ENCODE measurements at places on chromosomes 7 and 10.

- DNase-seq = no peak
Observed at GRCh38 chr7:110852156-110852940, 238.6 kb upstream of the LRRN3 start.

DNA sequence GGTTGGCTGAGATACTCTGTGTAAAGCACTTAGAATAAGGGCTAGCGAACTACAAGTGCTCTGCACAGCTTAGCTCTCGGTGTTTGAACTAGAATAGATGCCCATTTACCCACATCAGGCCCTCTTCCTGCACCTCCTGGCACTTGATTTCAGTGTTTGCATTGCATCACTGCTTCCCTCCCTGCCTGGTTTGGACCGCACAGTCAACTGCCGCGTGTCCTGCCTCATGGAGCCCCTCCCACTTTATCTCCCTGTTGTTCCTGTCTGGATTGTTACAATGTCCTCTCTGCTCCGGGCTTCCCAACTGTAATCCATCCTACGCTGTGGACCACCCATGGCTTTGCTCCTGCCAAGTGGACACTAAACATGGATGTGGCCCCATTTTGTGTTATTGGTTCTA, 2.3 kb downstream of the FAM107B start:
- peak; percentile 7 for DNase-seq

DNA sequence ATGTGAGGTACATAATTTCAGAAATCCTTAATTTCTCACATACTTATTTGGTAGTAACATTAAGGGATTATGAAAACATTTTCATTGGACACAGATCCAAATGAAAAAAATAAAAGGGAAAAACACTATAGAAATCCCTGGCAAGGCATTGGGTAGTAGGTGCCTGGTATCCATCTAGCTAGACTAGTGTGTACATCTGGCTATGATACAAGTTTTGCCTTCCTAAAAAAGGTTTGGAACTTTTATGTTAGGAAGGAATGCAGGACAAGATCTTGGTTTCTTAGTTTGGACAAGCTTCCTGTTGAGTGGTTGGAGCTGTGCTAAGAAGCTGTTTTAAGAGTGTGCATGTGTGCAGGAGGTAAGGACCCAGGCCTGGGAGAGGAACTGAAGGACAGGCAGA, 252.3 kb upstream of the GLI3 start:
- no peak for DNase-seq

DNA sequence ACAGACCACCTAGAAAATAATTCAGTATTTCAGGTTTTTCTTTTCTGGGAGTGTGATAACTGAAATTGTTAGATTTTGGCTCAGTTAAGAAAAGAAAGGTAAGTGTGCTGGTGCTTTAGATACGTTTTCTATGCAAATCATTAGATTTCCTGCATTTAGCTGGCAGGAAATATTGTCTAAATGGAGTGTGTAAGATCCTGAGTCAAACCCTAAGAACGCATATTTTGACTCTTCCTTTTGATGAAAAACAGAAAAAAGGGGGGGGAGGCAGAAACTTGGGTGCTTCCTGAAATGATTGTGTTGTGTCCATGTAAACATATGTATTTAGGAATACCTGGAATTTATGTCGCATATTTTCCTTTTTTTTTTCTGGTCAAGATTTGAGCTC, 1.2 kb downstream of the GRK5 start:
- no peak for DNase-seq

DNA sequence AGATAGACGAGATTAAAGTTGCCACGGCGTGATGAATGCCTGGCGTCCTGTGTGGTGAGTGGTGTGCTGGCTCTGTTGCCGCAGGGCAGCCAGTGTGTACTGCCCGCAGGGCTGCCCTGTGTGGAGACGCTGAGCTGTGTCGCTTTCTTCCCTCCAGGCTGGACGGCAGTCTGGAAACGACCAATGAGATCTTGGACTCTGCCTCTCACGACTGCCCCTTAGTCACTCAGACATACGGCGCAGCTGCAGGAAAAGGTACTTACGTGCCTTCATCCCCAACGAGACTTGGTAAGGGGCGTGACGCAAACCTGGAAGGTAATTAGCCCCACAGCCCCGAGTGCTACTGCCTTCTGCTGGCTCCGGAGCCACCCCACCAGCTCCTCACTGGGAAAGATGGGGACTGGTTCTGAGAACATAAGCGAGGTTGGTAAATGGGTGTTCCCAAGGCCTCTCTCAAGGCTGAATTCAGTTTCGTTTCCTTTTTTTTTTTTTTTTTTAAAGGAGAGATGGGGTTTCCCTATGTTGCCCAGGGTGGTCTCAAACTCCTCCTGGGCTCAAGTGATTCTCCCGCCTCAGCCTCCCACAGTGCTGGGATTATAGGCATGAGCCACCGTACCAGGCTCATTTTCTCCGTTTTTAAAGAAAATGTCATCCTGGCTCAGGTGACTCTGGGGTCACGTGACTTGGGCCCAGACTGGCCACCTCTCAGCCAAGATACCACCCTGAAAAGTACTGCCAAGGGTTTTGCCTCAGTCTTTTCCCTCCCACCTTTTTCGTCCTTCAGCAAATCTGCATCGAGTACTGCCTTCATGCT, 39.6 kb downstream of the WIPI2 start:
- DNase-seq = no peak

DNA sequence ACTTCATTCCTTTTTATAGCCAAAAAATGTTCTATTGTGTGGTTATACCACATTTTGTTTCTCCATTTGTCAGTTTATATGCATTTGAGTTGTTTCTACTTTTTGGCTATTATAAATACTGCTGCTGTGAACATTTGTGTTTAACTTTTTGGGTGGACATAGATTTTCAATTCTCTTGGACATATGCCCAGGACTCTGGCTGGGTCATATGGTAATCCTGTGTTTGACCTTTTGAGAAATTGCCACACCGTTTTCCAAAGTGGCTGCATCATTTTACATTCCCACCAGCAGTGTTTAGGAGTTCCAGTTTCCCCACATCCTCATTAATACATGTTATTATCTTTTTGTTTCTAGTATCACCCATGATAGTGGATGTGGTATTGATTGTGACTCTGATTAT, 39.4 kb downstream of the CSGALNACT2 start:
- DNase-seq = no peak

- DNase-seq = no peak
Observed at GRCh38 chr10:97059006-97059871, 126.5 kb downstream of the SLIT1 start.

- DNase-seq = no peak
Observed at GRCh38 chr7:2616387-2617324, 15.1 kb upstream of the TTYH3 start.

DNA sequence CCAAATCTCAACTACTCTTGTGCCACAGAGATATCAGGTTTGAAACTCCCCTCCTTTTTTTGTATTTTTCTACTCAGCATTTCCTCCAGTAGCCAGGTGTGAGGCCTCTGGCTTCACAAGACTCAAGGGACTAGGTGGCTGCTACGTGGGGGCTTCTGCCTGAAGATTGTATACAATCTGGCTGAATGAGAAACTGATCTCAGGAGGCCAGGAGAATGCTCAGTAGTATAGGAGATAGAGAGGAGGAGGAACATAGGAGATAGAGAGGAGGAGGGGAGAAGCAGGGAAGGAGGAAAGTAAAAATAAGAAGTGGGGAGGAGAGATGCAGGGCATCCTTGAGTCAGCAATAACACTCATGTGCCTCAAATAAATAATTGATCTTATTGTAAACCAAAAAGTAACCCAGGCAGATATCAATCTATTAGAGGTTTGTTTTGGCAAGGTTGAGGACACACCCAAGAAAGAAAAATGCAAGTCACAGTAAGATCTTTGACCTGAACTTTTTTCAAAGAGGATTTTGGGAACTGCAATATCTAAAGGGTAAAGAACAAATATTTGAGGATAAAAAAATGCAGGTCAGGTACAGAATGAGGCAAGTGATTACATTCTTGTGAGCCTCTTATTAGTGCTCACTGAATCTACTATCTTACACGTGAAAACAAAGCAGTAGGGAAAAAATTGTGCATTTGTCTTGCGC, 36.8 kb downstream of the AKR1C8 start:
- no peak for DNase-seq

GRCh38 chr7:157668884-157669767, 332.3 kb downstream of the DNAJB6 start:
- DNase-seq = no peak

GRCh38 chr10:10817609-10818008, 200.1 kb upstream of the CELF2 start:
- DNase-seq = no peak

DNA sequence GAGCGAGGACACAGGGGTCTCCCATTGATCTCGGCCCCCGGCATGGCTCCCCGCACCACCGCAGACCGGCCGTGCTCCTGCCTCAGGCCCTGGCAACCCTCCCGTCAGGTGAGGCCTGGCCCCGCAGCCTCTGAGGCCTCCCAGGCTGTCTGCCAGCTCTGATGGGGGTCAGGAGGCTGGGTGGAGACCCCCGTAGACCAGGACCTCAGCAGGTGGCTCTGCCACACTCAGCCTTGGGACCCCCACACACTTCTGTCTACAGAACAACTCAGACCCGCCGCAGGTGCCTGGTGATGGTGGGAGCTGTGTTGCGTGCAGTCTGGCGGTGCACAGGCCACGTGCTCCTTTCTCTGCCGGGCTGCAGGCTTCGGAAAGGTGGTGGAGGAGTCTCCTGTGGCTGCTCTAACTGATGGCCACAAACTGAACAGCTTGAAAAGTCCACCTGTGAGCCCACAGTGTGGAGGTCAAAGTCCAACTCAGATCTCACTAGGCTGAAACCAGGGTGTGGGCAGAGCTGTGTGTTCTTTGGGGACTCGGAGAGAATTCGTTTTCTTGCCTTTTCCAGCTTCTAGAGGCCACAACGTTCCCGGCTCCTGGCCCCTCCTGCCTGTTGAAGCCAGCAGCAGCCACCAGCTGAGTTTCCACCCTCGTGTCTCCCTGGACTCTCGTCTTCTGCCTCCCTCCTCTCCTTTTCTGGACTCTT, 62.5 kb downstream of the PWWP2B start:
- no peak for DNase-seq

DNA sequence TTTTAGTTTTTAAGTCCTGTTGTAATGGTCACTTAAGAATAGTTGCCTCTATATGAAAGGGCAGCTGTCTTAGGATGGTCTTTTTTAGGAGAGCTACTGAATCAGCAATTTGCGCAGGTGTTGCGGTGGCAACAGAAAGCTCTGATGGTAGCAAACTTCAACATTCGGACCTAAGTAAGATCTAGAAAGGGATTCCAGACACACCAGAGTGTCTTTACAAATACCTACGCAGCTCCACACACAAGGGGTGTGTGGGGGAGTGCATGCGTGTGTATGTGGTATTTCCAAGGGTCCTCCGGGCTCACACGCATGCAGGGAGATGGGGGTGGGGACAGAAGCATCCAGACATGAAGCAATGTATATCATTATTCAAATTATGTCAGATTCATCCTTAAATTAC, 438.6 kb upstream of the MGMT start:
- no peak for DNase-seq

Measured in NCI-H510A (cell line).